ENCODE measurements at places on chromosomes 7 and 10. TPM values are rescaled to one million over a fixed set of nuclear protein-coding genes. Genes with fewer than 3 reads are reported as not detected.

CYP2E1 gene
- total RNA-seq: 0.13 TPM

INTS15 gene
- 13.6 TPM for total RNA-seq

DNA sequence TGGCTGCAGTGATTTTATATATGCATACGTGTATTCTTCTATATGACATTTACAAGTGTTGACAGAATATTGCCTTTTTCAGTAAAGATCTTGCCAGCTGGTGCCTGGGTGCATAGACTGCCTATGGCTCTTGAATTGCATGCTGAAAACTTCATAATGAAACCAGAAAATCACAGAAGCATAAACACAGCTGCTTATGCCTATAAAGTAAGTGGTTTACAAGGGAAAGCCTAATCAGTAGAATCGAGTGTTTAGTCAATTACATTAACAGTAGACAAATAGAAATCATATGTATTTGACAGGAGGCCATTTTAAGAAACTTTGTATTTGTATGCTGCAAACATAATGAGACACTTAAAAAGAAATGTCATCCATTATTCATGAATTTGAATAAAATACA, 82.5 kb downstream of the TMEM168 start:
- DNase-seq: no peak

GNGT1 gene
- not detected for total RNA-seq

DNA sequence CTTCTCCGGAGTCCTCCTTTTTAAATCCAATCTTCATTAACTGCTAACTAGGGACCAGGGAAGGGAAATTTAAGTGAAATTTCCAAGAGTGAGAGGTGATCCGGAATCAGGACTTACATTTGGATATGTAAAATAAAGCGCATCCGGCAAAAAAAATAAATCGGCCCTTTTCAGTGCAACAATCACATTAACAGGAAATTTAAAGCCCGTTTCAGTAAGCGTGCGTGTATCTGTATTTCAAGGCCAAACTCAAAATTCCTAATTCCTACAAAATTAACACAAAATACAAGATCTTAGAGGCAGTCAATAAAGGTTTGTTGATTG, 771 bp downstream of the DNAJC9 start:
- no peak for DNase-seq

DNA sequence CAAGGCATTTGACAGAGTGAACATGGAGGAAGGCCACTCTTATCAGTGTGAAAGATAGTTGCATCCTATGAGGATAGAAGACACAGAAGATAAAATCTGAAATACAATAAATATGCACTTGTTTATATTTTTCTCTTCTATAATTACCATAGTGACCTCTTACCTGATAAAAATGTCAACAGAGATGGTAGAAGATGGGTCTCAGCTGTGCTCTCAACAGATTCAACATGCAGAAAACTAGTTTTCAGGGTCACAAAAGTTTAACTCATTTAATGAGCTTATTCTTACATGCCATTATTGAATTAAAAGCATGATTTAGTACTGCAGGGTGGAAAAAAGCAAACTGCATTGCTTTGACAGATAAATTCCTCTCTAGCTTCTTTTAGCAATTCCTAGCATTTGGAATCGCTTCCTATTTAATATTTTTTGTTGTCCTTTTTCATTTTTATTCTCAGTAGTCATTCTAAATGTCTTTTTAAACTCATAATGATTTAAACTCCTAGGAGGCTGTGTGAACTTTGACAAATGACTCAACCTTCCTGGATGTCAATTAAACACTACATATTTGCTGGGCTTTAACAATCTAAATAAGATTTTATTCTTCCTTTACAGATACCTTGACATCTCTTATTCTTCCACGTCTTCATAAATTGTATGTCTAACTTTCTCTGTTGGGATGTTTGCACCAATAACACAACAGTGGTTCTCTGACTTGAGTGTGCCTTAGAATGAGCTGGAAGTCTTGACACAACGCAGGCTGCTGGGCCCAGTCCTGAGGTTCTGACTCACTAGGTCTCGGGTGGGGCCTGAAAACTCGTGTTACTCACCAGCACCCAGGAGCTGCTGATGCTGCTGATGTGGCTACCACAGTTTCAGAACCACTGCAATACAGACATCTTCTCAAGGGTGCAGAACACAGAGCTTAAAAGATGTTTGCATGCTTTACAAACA, 565.5 kb upstream of the IGFBP3 start:
- no peak for DNase-seq

- DNase-seq: no peak
Measured at GRCh38 chr10:20041931-20042330, 225.7 kb downstream of the PLXDC2 start.

DNA sequence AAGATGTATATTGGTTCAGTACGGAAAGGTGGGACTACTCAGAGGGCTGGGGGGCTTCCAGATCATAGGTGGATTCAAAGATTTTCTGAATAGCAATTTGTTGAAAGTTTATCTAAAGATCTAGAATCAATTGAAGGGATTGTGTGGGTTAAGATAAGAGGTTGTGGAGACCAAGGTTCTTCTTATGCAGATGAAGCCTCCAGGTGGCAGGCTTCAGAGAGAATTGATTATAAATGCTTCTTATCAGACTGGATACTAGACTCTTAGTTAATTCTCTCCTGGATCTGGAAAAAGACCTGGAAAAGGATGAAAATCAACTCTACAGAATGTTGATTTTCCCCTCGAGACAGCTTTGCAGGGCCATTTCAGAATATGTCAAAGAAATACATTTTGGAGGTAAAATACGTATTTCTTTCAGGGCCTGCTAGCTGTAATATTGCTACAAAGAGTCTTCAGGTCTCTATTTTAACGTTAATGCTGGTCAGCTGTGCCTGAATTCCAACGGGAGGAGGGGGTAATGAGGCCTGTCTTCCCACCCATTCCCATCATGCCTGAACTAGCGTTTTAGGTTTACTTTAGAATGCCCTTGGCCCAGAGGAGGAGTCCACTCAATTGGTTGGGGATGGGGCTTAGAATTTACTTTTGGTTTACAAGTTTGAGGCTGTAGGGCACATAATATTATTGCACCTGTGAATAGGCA, 12.8 kb upstream of the GPR15LG start:
- DNase-seq: no peak

UBN2 gene
- total RNA-seq: 5.1 TPM

DNA sequence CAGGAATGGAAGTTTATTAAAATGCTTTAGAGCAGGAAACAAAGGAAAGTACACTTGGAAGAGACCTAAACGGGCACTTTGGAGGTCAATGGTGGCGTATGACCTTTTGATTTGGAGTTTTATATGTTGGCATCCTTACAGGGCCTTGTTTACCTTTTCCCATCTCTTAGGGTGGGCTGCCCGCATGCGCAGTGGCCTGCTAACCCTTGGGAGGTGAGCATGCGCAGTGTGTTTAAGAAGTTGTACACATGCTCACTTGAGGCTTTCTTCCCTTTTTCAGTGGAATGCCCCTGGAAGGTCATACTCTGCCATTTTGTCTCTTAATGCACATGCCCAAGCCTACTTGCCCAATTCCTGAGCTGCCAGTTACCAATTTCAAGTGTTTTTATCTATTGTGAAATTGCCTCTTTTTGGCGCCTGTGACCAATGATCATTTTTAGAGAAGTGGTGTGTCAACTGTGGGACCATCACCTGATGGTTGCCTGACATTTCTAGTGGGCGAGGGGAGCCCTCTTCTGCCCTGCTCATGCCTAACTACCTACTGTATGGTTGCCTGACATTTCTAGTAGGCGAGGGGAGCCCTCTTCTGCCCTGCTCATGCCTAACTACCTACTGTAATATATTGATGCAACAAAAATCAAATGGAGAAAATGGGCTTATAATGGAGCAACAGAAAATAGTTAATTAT, 138.0 kb downstream of the PPP1R9A start:
- no peak for DNase-seq

VAX1 gene
- total RNA-seq: not detected

Data from pulmonary artery endothelial cell (primary cell).